ENCODE measurements at places on chromosomes 3 and 15.

GRCh38 chr15:72086010-72086697 lies 31.8 kb downstream of the MYO9A start:
- no peak for DNase-seq

- no peak for DNase-seq
These were observed 95.1 kb downstream of the RPL39L start for GRCh38 chr3:187044206-187044605.

DNA sequence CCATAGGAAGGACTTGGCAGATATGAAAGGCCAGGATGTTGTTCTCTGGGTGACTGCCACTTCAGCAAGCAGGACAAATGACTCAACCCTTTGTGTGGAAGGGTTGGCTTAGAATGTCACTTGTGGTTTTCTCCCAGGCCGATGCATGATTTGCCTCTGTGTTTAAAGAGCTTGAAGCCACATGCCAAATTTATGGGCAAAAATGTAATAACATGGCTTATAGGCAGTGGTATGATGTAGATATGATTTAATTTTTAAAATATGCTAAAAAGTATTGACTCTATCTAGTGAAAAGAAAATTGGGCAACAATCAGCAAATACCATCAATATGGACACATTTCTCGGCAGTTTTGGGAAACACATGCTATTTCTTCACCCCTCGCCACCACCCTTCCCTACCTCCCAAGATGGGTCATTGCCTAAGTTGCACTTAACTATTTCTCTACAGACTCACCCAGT lies 114.6 kb downstream of the CYP19A1 start:
- DNase-seq, result peak; percentile 14

DNA sequence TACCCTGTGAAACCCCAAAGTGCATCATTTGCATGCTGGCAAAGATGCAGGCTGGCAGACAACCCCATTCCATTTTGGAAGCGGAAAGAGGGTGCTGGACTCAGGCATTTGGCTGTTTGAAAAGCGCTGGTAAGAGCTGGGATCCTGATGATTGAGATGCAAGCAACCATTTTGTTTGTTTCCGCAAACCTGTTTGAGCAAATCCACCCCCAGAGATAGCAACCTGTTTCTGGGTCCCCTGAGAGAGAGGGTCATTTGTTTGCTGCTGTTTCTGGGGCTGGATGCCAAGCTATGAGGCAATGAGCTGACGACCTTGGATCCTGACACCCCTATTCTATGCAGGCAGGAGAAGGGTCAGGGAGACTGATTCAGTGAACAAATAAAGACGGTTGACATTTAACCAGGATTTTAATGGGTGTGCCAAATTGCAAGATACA lies 9.8 kb downstream of the SLC6A1 start:
- no peak for DNase-seq

- peak; percentile 54 for DNase-seq
These were observed 442.6 kb upstream of the PDZRN3 start for GRCh38 chr3:74067296-74067695.

DNA sequence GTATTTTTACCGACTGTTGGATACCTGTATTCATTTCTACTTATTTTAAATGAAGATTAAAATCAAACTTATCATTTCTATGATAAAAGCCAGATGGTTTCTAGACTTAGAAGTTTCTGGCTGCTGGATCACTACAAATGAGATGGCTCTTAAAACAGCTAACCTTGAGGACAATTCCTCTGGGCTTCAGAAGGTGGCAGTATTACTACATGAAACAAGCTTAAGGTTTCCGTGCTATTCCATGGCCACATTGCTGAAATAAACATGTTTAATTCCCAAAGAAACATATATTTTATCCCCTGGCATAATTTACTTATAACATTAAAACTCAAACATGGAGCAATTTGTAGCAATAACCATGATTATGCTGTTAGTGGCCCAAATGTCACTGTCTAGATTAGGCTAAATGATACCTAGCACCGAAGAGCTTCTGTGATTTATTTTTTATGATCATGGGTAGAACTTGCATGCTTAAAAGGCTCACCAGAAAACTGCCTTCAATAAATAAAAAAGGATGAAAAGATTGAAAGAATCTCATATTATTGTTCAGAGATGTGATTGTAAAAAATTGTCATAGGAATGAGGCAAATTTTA lies 204.0 kb upstream of the NANOGP8 start:
- DNase-seq, result peak; percentile 78

DNA sequence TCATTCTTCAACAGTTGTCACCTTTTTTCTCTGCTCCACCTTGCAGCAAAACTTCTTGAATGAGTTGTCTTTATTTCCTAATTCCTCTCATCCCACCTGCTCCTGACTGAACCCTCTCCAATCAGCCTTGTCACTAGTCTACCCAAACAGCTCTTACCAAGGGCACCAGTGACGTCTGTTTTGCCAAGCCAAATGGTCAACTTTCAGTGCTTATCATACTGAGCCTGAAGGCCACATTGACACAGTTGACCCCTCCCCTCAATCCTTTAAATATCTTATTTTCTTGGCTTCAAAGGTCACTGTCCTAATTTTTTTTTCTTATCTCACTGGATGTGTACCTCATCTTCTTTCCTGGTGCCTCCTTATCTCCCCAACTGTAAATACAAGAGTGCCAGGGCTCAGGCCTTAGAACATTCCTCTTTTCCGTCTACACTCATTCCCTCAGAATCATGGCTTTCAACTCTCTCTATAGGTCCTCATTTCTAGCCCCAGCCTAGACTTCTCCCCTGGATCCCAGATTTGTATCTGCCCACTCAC lies 43.2 kb downstream of the CMTM8 start:
- no peak for DNase-seq

GRCh38 chr3:28301688-28302087 lies 46.8 kb upstream of the ZCWPW2 start:
- DNase-seq, result no peak

DNA sequence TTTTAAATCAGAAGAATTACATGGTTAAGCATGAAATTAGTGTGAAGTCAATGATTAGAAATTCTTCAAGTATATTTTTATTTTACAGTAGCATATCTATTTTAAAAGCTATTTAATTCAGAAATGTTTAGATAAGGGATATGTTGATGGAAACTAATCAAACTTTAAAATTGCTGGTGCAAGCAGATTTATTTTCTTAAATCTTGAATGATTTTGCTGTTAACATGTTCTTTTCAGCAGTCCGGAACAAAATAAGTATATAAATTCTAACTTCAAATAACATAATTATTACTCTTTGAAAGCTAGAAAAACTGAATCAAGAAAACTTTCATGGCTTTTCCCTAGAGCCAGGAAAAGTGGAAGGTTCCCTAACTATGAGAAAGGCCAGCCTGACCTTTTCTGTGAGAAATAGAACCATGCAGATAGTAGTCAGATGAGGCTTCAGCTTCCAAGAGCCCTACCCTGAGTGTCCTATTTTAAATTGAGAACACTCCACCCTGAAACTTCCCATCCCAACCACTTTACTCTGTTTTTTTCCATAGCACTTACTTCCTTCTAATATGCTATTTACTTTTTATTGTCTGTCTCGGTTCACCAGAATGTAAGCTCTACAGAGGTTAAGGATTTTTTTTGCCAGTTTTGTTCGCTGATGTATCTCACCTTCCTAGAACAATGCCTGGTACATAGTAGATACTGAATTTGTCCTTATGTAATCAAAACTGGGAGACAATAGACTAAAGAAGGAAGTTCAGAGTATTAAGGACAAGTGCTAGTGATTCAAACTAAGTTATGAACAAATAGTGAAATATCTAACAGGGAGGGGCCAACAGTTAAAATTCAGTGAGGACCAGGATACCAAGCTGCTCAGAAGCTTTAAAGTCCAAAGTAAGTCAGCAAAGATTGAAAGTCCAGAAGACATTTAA lies 66.8 kb downstream of the CD200R1L start:
- DNase-seq, result no peak

GRCh38 chr3:127888564-127889107 lies 26.4 kb upstream of the KBTBD12 start:
- no peak for DNase-seq

- DNase-seq, result peak; percentile 42
These were observed 79.8 kb downstream of the ABHD5 start for GRCh38 chr3:43770426-43771103.

GRCh38 chr3:189490749-189491148 lies 140.4 kb upstream of the TP63 start:
- no peak for DNase-seq

- no peak for DNase-seq
These were observed 198.4 kb upstream of the ZNF717 start for GRCh38 chr3:75983609-75984290.

DNA sequence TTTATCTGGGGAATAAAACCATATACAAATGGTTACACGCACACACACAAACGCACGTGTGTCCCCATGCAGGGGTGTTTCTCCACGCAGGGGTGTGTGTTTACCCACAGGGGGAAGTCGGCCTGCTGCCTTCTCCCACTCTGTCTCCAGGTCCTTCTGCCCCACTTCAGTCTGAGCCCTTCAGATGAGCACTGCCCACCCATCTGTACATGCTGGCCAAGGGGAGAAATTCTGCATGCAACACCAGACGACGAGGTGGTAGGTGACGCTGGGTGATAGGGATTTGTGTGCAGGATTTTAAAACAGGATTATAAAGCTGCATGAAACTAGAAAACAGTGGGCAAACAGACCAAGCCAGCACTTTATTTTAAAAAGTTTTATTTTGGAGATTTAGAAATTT lies 122.5 kb downstream of the TJP1 start:
- no peak for DNase-seq

DNA sequence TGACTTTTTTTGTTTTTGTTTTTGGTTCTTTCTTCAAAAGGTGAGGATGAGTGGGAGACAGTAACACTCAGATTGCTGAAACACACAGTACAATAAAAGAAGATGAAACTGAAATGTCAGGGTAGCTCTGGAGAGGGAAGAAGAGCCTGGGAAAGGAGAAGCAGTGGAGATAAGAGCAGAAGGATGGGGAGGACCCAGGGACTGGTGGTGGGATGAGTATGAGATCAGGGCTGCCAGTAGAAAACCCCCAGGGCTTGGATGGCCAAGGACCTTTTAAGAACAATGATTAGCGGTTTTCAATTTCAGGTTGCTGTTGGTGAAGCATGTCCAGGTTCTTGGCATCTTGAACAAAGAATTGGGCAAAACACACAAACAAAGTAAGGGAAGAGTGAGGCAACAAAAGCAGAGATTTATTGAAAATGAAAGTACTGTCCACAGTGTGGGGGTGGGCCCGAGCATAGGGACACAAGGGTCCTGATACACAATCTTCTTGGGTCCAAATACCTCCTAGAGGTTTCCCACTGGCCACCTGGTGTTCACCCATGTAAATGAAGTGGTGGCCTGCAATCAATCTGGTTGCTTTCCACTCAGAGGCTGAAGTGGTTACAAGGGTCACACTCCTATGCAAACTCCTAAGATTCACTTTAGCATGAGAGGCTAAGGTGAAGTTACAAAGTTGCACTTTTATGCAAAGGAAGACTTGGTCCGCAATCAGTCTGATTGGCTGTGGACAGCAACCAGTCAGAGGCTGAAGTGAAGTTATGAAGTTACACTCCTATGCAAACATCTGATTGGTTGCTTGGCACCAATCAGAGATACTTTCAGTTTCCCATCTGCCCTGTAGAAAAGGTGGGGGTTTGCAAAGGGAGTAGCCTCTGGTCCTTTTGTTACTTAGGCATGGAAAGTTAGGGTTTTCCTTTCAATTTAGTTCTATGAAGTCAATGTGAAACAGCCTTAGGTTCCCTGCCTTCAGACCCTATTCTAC lies 26.1 kb upstream of the MFSD1 start:
- DNase-seq, result no peak

DNA sequence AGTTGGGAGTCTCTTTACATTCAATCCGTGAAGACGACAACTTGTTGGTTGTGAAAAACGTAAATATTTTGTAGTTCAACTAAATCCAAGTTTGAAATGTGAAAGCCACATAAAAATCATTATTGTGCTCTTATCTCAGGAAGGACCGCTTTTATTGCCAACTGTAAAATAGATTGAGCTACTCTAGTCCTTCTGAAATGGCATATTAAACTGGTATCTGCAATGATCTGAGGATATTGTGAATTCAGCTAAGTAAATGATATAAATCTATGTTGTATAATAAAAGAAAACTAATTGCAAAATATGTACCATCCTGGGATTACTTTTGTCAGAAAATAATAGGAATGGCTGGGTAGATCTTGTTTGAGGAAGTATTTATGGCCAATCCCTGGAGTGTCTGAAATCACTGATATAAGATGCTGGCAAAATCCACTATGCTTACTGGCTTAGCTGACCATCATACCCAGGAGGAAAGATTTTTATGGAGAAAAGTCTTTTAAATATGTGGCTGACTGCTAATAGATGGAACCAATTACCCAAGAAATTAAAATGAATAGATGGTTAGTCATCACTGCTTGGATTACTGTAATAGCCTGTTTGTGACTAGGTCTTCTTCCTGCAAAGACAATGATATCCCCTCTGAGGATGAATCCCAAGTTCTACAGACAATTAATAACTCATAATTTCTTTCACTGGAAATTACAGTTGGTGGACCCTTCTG lies 191.8 kb downstream of the SEMA6D start:
- no peak for DNase-seq

- no peak for DNase-seq
These were observed 195.9 kb downstream of the SLCO3A1 start for GRCh38 chr15:92049290-92049989.

DNA sequence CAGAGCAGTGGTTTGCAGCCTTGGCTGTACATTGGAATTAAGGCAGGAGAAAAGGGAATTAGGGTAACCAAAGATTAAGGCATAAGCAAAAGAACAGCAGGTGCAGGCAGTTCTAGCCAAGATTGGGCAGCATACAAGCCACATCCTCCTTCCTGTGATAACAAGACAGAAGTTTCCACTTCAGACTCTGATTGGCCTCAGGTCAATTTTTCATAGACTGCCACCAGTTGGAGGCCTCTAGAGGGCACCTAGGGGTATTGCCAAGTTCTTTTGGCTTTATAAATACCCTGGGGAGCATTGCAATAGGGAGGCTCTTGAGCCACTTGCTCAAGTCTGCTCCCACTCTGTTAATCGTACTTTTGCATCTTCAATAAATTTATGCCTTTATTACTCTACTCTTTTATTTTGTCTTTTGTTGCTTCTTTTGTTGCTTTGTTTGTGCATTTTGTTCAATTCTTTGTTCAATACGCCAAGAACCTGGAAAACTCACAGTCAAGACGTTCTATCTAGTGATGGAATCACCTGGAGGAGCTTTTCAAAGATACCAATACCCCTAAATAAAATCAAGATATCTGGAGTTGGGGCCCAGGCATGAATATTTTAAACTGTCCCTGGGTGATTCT lies 32.2 kb upstream of the FMN1 start:
- peak; percentile 66 for DNase-seq

GRCh38 chr3:86990012-86990733 lies 776 bp downstream of the VGLL3 start:
- DNase-seq, result no peak

- no peak for DNase-seq
These were observed 341.3 kb downstream of the TBL1XR1 start for GRCh38 chr3:176855901-176856486.
